ENCODE measurements at places on chromosomes 1 and 21. TPM values are rescaled to one million over a fixed set of nuclear protein-coding genes. Genes with fewer than 3 reads are reported as not detected.

The C1orf174 gene
- total RNA-seq: 23.8 TPM

The GPX7 gene
- 56.1 TPM for total RNA-seq

The NEXN gene
- 18.9 TPM for total RNA-seq

The ZNF593OS gene
- total RNA-seq: not detected

The KRTAP19-1 gene
- not detected for total RNA-seq

The B3GALT2 gene
- 0.13 TPM for total RNA-seq

The RAD54L gene
- total RNA-seq: 2.6 TPM

The GPATCH4 gene
- total RNA-seq: 10.5 TPM

The SLC45A3 gene
- total RNA-seq: 0.54 TPM

The TMIGD3 gene
- 0.13 TPM for total RNA-seq

The SPRR2A gene
- total RNA-seq: not detected

The OR2L5 gene
- total RNA-seq: not detected

The TTLL7 gene
- 13.9 TPM for total RNA-seq

The TNNI3K gene
- 1.6 TPM for total RNA-seq

The DNAI4 gene
- total RNA-seq: 15.9 TPM
